ENCODE measurements at places on chromosomes 16 and 17.
A peak's percentile ranks its signal among the peaks of the same experiment; 100 is the strongest.

- no peak for ATAC-seq
Observed at GRCh38 chr17:77248216-77249114, 107.7 kb downstream of the SEC14L1 start.

GRCh38 chr17:42118545-42118944 lies 2.6 kb downstream of the KAT2A start:
- ATAC-seq = no peak

GRCh38 chr16:4338125-4338582 lies 13.0 kb downstream of the PAM16 start:
- peak; percentile 4 for ATAC-seq

- no peak for ATAC-seq
Observed at GRCh38 chr16:46757339-46758050, 9.4 kb upstream of the MYLK3 start.

DNA sequence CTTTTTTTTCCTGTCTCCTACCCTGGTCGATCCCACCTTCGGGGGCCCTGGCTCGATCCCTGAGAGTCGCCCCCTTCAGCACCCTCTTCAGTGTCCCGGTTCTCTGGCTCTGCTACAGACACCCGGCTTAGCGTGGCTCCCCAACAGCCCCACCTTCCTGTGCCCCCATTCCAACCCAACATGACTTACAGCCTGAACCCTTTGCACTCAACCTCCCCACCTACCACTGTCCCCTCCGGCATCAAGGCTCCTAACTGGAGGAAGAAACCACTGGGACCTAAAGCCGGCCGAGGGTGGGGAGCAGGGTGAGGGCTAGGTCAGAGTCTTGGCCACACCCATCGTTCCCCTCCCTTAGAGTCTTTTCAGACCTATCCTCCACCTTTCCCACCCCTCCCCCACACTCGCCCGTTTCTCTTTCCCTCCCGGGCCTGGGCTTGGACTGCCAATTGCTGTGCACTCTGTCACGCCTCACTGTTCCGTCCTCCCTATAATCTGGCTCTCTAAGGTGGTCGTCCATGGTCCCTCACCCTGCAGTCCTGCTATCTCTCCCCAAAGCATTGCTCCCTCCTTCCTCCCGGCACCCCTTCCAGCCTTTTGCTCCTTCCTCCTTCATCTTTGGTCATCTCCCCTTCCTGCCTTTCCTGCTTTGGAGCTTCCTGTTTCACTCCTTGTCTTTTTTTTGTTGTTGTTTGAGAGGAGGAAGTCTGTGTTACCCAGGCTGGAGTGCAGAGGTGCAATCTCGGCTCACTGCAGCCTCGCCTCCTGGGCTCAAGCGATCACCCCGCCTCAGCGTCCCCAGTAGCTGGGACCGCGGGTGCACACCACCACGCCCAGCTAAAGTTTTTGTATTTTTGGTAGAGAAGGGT lies 890 bp upstream of the CLDN7 start:
- no peak for ATAC-seq

DNA sequence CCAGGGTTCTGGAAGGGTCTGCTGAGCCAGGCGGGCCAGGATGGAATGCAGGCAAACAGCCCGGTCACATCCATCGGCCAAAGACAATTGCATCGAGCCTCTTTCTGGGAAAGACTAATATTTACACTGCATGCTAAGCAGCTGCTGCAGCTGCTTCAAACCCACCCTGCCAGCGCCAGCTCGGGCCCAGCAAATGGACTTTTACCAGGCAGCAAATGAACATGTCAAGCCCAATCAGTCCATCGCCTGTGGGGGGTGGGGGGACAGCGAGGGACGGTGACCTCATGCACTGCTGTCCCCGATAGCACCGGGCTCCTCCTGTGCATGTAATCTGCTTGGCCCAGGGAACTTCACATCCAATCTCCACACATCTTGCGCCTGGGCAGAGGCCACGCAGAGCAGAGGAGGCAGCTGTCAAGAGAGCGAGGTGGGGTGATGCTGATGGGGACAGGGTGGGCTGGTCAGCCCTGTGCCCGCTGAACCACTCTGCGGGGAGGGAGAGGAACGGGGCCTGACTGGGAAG lies 39.4 kb upstream of the CDH5 start:
- no peak for ATAC-seq

DNA sequence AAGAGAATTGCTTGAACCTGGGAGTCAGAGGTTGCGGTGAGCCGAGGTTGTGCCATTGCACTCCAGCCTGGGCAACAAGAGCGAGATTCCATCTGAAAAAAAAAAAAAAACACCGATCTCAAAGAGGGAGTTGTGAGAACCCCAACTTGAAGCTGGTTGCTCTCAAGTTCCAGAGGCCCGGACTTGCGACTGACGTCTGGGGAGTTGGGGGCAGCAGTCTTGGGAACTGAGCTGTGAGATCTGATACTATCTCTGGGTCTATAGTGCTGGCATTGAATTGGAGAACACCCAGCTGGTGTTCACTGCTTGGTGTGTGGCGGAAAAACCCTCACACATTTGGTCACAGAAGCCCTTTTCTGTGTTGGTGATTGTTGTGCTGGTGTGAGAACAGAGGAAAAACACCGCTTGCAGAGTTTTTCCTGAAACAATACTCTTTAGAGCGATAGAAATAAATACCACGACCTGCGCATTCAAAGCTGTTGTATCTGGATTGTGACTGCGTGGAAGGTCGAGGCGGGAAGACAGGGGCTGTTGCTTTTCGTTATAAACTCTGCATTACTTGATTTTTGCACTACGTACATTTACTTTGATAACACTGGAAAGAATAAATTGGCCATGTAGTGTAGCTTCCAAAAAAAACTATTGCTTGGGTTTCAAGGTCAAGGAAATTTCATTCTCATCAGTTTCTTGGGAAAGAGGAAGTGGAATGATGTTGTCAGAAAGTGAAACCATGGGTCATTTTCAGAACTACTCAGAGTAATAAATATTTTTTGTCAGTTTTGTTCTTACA lies 8.8 kb downstream of the SCIMP start:
- ATAC-seq = peak; percentile 74

- ATAC-seq = no peak
Observed at GRCh38 chr16:7381671-7382070, 49.0 kb downstream of the RBFOX1 start.

DNA sequence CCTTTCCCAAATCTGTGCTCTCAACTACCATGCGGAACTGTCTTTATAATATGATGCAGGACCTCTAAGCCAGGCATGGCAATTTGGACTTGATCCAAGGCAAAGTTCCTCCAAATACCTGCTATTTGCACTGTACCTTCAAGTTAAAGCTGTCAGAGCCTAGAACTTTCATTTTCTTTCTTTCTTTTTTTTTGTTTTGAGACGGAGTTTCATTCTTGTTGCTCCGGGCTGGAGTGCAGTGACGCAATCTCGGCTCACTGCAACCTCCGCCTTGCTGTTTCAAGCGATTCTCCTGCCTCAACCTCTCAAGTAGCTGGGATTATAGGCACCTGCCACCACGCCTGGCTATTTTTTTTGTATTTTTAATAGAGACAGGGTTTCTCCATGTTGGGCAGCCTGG lies 51.7 kb downstream of the ARHGAP27 start:
- no peak for ATAC-seq

GRCh38 chr16:31356566-31357323 lies 1.8 kb downstream of the ITGAX start:
- ATAC-seq = no peak

DNA sequence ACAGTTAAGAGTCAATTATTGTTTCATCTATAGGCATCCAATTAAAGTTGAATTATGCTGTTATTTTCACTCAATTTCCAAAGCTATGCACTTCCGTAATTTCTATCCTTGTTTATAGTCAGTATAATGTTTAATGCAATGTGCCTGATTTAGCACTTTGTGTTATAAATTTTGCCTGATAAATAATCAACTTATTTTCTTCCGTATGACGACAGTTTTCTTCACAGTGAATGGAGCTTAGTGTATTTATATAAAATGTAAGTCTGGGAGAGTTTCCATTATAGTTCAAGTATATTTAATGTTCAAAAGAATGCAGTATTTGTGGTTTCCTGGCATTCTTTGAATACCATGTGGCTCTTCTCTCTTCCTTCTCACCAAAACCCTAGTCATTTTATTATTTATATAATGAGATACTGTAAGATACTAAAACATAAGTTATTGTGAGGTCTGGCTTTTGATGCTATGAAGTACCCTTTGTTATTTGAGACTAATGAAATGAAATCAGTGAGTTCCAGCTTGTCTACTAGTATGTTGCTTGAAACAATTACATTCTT lies 240.6 kb downstream of the PRKCA start:
- ATAC-seq = no peak

- ATAC-seq = peak; percentile 35
Observed at GRCh38 chr16:31179219-31179746, 656 bp upstream of the FUS start.

- no peak for ATAC-seq
Observed at GRCh38 chr17:2405247-2405926, 4.5 kb upstream of the MNT start.

Measured in stimulated activated memory B cell treated with anti-CD40 and anti-IgM and Interleukin-4, amounts not matched to agents 10 μg/mL and 1 μg/mL and 100 μg/mL, for 72 hours (primary cell).